Skin of body (tissue), 3 donors: ENCODE measurements at places on chromosomes 7 and 10. TPM values are rescaled to one million over a fixed set of nuclear protein-coding genes. Genes with fewer than 3 reads are reported as not detected.

DNA sequence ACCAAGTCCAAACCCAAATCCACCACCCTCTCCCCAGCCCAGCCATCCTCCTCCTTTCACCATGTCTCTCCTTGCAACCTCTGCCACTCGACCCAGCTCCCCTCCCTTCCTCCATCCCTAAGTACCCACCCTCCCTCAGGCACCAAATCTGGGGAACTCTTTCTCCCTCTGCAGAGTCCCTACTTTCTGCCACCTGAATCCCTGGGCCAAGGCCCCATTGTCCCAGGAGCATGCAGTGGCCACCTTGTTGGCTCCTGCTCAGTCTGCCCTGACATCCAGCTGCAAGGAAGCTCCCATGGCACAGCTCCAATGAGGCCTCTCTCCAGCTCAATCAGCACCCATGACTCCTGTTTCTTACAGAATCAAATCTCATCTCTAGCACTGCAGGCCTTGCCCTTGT lies 5.5 kb upstream of the UNC5B start:
- DNase-seq = no peak

- peak; percentile 9 for DNase-seq
Measured at GRCh38 chr10:60444494-60445064, 54.9 kb upstream of the ANK3 start.

DNA sequence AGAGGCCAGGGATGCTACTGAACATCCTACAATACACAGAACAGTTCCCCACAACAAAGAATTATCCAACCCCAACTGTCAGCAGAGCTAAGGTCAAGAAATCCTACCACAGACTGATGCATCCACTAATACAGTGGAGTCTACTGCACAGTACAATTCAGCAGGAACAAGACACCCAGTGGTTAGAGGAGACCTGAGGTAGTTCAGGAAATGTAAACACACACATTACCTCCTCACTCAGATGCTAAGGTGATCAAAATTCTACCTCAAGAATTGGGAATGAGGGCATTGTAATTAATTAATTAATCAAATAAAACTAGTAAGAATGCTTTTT lies 91.4 kb downstream of the ZFAND4 start:
- no peak for DNase-seq

- no peak for DNase-seq
Measured at GRCh38 chr10:42864575-42864974, 82.0 kb downstream of the BMS1 start.

The LBX1 gene
- 0.20 TPM for total RNA-seq

DNA sequence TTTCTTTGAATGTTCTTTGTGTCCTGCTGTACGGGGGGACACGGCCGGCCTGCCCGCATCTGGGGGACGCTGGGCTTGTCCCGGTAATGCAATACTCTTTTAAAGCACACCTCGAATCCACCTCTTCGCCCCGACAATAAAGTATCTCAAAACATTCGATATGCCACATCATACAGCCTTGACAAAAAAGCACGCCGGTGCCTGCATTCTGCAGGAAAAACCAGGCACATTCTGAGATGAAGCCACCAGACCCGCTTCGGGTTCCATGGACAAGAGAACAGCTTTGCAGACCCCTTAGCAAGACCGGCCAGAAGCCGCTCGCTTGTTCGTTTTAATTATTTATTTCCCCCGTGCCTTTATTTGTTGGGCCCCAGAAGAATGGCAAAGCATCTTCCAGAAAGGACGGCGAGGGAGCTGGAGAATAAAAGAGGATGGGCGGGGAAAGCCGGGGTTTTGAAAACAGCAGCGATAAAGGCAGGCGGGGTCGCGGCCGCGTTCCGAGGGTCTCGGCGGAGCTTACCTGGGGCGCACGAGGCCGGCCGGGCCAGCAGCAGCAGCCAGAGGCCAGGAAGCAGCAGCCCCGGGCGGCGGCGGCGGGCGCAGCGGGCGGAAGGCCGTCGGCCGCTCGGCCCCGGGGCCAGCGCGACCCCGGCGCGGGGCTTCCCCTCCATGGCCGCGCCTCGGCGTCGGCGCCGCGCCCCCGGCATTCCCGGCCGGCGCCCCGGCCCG lies 462 bp downstream of the KIAA1549 start:
- no peak for DNase-seq

- DNase-seq = peak; percentile 47
Measured at GRCh38 chr7:157851501-157852067, 514.8 kb downstream of the DNAJB6 start.

GRCh38 chr7:39919646-39920045 lies 30.4 kb upstream of the CDK13 start:
- no peak for DNase-seq

GRCh38 chr7:71707041-71707440 lies 575.1 kb downstream of the GALNT17 start:
- no peak for DNase-seq

DNA sequence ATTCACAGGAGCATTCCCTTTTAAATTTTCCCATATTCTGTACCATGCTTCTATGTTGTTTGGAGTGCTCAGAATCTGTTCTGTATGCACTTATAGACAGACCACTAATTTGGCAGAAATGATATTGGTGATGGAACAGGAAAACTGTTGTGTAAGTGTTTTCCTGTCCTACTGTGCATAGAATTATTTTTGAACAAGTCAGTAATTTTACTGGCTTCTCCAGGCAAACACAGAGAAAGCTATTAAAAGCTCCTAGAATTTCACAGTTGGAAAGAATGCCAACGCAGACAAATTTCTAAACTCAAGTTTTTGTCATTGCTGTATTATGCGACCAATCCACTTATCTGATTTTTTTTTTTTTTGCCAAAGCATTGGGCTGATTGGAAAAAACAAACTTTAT lies 55.7 kb downstream of the ANKMY2 start:
- DNase-seq = no peak

- DNase-seq = no peak
Measured at GRCh38 chr7:83096065-83096580, 66.6 kb downstream of the PCLO start.

- no peak for DNase-seq
Measured at GRCh38 chr10:110414548-110415309, 83.0 kb upstream of the DUSP5 start.

DNA sequence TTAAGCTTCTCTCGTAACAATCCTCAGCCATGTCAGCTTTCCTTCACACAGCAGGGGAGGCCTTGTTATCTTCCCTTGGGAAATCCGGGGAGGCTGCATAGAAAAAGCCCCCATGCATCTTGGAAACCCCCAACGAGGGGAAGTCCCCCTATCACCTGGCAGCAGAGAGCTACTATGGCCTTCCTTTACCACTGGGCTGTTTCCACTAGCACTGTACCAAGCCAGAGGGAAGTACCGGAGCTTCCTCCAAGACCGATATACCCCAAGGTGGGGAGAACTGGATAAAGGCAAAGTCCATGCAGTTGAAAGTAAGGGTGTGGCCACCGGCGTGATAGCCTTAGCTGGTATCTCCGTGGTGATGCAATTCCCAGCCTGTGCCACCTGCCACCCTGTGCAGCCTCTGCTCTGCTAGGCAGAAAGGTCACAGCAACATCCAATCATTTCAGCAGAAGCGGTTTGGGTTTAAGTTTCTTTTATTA lies 4.4 kb upstream of the CLIP2 start:
- no peak for DNase-seq

DNA sequence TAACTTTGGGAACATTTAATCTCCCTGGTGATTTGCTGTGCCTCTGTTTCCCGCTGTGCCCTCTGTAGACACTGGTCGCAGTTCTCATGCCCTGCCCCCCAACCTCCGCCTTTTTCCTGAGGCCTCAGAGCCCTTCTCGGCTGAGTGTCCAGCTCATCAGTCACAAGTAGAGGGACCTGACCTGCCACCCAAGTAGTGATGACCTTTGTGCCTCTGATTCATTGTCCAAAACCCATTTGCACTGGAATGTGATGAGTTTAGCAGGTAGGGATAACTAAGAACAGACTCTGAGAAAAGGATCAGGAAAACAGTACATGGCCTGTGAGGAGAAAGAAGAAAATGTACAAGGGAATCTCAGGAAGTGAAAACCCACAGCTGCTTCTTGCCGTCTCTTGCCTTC lies 58.8 kb downstream of the LANCL2 start:
- DNase-seq = no peak

- DNase-seq = no peak
Measured at GRCh38 chr10:123417414-123417813, 248.7 kb upstream of the GPR26 start.

DNA sequence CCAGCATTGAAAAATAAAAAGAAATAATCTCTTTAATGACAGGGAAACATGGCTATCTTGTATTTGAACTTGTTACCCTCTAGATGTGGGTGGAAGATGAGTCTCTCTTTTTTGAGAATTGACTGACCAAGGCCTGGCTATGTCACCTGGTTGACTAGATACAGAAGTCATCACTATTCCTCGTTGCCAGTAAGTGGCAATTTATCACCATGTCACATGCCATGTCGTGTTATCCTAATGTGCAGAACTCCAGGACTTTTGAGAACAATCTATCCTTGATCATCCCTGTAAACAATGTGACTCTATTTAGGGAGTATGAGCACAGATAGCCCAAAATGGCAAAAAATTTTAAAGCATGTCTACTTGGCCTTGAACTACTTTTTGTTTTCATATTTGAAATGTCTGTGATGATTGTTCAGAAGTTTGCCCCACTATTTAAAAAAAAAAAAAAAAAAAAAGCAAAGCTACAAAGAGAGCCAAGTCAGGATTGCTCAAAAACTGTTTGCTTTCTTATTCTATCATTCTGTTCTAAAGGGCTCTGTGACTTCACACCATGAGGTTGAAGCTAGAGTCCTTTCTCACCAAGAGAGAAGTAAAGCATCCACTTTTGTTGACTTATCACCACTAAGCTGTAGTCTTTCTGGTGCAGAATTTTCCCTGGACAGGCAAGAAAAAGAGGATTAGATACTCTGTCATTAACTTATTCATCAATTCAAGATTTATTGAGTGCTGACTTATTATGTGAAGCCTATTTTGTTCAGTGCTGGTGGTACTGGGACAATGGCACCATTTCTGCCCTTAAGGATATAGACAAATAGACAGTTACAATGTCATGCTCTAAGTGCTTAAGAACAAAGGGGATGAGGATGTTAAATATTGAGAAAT lies 10.4 kb upstream of the WIPF3 start:
- DNase-seq = no peak

DNA sequence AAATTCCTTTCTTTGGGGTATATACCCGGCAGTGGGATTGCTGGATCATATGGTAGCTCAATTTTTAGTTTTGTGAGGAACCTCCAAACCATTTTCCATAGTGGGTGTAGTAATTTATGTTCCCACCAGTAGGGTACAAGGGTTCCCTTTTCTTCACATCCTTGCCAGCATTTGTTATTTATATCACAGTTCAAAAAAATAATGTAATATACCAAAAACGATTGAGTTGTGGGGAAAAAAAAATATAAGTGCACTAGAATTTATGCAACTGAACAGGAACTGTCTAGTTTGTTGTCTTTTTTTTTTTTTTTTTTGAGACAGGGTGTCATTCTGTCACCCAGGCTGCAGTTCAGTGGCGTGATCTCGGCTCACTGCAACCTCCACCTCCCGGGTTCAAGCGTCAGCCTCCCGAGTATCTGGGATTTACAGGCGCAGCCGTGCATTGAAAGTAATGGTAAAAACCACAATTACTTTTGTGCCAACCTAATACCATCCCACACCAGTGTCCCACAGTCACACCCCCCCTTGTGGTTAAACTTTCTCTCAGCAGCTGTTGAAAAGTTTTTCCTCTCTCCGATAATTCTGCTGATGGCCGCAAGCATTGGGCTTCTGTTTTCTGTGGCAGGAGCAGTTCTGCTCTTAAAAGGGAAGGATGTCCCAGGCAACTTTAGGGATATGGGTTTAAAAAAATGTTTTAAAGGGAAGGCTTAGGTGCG lies 6.8 kb upstream of the LAT2 start:
- peak; percentile 20 for DNase-seq

The OR2F2 gene
- total RNA-seq = not detected

The DPP6 gene
- 2.0 TPM for total RNA-seq
